ENCODE measurements at places on chromosomes 16 and 17.

GRCh38 chr16:67186550-67186950 is 2.8 kb upstream of the MATCAP1 start:
- DNase-seq = no peak

DNA sequence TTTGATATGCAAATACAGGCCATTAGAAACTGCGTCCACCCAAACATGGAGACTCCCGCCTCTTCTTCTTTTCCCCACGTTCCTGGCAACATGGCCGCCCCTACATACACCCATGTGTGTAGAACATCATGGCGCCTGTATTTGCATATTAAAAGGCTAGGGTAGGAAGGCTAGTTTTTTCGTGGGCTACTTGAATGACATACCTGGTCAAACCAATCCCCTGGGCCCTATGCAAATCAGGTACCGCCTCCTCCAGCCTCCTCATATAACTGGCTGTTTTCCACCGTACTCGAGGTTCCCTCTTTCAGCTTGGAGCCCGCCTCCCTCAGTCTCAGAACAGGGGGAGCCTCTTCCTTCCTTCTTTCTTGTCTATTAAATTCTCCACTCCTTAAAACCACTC is 840 bp upstream of the CD300LB start:
- DNase-seq = peak; percentile 31

DNA sequence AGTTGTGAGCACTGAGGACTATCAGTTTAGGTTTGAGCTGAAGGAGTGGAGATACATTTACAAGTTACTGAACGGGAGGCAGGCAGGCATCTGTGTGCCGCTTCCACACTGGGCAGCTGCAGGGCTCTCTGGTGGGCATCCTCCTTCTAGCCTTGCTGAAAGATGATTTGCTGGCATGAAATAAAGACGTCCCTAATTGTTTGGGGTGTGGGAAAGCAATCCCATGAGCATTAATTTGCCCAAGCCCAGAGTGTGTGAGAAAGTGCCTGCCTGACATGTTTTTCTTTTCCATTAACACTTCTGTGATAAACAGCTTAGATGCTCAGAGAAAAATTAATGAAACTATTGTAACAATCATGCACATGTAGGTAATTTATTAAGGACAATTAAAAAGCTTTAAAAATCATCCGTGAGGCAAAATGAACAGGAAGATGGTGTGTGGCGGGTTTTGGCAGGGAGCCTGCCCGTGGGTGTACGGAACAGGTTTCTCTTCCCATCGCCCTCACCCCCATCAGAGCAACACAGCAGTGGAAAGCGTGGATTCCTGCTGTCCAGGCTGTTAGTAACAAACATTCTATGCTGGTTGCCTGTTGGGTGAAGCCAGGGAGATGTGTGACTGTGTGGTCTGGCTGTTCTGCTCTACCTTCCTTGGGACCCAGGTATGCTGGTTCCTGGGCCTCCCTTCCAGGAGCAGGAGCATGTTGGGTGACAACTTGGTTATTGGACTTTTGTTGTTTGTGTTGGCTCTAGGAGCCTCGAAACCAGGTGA is 191.9 kb downstream of the MSI2 start:
- no peak for DNase-seq

GRCh38 chr16:88015806-88016140 is 64.5 kb downstream of the BANP start:
- DNase-seq = no peak

All from ecto neural progenitor cell (in vitro differentiated cells).